ENCODE measurements at places on chromosomes 5 and 9.

- H3K4me3 ChIP-seq: no peak overlapping the region
- no peaks in the 10 kb centered on the region for H3K27me3 ChIP-seq
- no peak overlapping the region for H3K27ac ChIP-seq
- H3K36me3 ChIP-seq: no peaks in the 10 kb centered on the region
These were observed 273.3 kb upstream of the CCNH start for GRCh38 chr5:87686018-87686417.

DNA sequence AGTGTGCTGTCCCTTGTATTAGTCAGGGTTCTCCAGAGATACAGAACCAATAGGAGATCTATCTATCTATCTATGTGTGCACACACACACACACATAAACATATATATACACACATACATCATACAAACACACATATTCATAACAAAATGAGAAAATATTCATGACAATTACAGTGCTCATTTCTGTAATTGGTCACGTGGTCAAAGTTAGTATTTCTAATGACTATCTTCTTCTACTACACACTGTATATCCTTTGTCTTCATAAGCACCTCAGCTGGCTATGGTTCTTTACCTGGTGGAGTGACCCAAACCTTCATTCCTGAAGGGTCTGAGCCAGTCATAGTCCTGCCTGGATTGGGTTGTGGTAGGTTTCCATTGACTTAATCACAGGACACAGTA, 17.7 kb upstream of the BTF3 start:
- no peak for DNase-seq
- no peak overlapping the region for H3K27ac ChIP-seq
- H3K27me3 ChIP-seq: peaks cover 21% of the 10 kb centered on the region
- no peaks in the 10 kb centered on the region for H3K36me3 ChIP-seq

DNA sequence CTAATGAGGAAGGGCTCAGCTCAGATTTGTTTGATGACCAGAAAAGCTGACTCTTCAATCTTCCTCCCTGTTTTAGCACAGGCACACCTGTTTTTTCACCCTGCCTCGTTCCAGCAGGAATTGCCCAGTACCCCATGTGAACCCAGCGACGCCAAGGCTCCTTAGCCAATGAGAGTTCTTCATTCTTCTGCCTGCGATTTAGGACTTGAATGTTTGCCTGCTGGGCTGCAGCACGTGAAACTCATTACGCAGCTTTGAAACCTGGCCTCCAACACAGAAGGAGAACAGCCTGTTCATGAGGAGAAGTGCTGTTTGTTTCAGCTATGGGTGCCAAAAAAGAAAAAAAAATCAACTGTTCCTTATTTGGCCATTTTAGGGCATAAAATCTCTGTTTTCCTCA, 315.5 kb downstream of the TRPM3 start:
- DNase-seq: no peak
- no peak overlapping the region for H3K4me3 ChIP-seq
- H3K4me1 ChIP-seq: no peaks in the 10 kb centered on the region

GRCh38 chr9:12697719-12698118, 4.5 kb downstream of the TYRP1 start:
- H3K4me1 ChIP-seq: no peaks in the 10 kb centered on the region
- no peak for DNase-seq
- no peak overlapping the region for H3K4me3 ChIP-seq
- no peak overlapping the region for H3K27ac ChIP-seq

DNA sequence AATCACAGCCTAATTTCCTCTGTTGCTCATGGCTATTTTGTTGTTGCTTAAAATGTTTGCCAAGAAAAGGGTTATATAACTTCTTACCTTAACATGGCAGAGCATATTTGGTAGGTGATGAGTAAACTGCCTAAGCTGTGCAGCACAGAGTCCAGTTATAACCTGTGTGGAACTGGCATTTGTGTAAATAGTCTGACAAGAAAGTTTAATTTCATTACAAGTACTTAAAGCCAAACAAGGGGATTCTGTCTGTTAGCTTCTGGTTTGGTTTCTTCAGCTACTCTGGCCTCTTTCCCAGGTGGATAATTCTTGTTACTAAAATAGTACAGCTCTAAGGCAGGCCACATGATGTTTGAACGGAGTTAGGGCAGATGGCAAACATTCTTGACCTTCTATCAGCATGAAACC, 72.2 kb downstream of the PTCD2 start:
- DNase-seq: no peak
- H3K4me3 ChIP-seq: no peak overlapping the region
- H3K4me1 ChIP-seq: no peaks in the 10 kb centered on the region
- H3K36me3 ChIP-seq: no peaks in the 10 kb centered on the region

GRCh38 chr9:89677702-89678395, 73.0 kb downstream of the GADD45G start:
- H3K4me3 ChIP-seq: no peak overlapping the region
- H3K27me3 ChIP-seq: peaks cover 2% of the 10 kb centered on the region
- no peak overlapping the region for H3K27ac ChIP-seq

GRCh38 chr5:16888694-16889124, 47.4 kb downstream of the MYO10 start:
- DNase-seq: no peak
- H3K27me3 ChIP-seq: no peaks in the 10 kb centered on the region
- H3K4me1 ChIP-seq: no peaks in the 10 kb centered on the region
- no peaks in the 10 kb centered on the region for H3K36me3 ChIP-seq
- no peak overlapping the region for H3K27ac ChIP-seq

GRCh38 chr9:137042751-137043727, 2.9 kb downstream of the NPDC1 start:
- no peak overlapping the region for H3K27ac ChIP-seq
- H3K36me3 ChIP-seq: peaks cover 2% of the 10 kb centered on the region
- H3K4me3 ChIP-seq: no peak overlapping the region

- H3K36me3 ChIP-seq: no peaks in the 10 kb centered on the region
- no peak for DNase-seq
- no peaks in the 10 kb centered on the region for H3K27me3 ChIP-seq
- no peak overlapping the region for H3K27ac ChIP-seq
These were observed 15.3 kb downstream of the MYMK start for GRCh38 chr9:133509179-133510083.

DNA sequence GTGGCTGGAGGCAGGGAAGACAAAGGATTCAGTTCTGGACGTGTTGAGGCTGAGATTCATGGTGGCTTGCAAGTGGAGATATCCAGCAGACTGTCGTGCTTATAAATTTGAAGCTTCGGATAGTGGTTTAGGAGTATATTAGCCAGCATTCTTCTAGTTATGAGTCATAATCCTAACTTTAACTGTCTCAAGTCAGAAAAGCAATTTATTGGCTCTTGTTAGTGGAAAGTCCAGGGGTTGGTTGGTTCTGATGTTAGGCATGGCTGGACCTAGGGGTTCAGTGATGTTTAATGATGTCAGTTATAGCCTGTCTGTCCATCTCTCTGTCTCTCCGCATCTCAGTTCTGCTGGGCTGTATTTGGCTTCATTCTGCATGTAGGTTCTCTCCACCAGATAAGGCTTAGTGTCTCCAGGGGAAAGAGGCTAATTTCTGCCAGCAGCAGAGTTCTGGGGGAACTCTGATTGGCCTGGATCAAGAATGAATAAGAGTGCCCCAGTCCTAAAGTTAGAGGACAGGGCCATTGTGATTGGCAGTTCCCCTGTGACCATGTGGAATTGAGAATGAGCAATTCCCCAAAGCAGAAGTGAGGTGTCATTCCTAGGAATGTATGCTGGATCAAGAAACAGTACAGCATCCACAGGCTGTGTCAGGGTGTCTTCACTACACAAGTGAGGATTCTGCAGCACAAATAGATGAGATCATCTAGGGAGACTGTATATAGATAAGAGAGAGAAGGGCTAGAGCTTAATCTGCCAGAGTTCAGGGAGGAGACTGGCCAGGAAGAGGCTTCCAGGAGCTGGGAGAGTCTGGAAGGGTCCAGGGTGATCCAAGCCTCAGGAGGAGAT, 72.9 kb upstream of the SHB start:
- H3K27me3 ChIP-seq: peaks cover 27% of the 10 kb centered on the region
- DNase-seq: no peak
- no peak overlapping the region for H3K27ac ChIP-seq
- no peaks in the 10 kb centered on the region for H3K4me1 ChIP-seq

GRCh38 chr5:137128012-137128411, 371.1 kb downstream of the SPOCK1 start:
- H3K27me3 ChIP-seq: no peaks in the 10 kb centered on the region
- no peaks in the 10 kb centered on the region for H3K36me3 ChIP-seq
- H3K4me3 ChIP-seq: no peak overlapping the region
- no peak for DNase-seq

DNA sequence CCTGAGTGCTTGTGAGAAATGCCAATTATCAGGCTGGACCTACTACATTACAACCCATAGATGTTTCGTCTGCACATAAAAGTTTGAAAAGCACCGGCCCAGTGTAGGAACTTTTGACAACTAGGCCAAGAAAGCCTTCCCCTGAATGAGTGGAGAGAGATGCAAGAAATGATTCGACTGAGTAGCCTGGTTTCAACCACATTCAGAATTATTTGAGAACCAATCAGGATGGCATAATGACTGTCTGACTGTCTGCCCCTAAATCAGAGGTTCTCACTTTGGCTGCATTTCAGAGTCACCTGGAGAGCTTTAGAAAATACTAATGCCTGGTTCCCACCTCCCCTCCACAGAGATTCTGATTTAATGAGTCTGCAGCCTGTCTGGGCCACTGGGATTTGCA, 61.1 kb downstream of the FRMD3 start:
- H3K4me1 ChIP-seq: peaks cover 14% of the 10 kb centered on the region
- H3K36me3 ChIP-seq: peaks cover 3% of the 10 kb centered on the region
- DNase-seq: no peak
- H3K27ac ChIP-seq: no peak overlapping the region

GRCh38 chr5:124782262-124782661, 35.8 kb upstream of the ZNF608 start:
- no peaks in the 10 kb centered on the region for H3K36me3 ChIP-seq
- no peak overlapping the region for H3K4me3 ChIP-seq
- H3K4me1 ChIP-seq: no peaks in the 10 kb centered on the region
- H3K27me3 ChIP-seq: no peaks in the 10 kb centered on the region
- no peak for DNase-seq
- H3K27ac ChIP-seq: no peak overlapping the region

GRCh38 chr9:113783475-113783874, 92.6 kb upstream of the ZNF618 start:
- no peaks in the 10 kb centered on the region for H3K4me1 ChIP-seq
- H3K27ac ChIP-seq: no peak overlapping the region
- no peaks in the 10 kb centered on the region for H3K36me3 ChIP-seq
- H3K27me3 ChIP-seq: peaks cover 4% of the 10 kb centered on the region
- no peak for DNase-seq
- H3K4me3 ChIP-seq: no peak overlapping the region

GRCh38 chr9:86925686-86926085, 21.6 kb downstream of the GAS1 start:
- H3K27ac ChIP-seq: no peak overlapping the region
- H3K4me3 ChIP-seq: no peak overlapping the region

DNA sequence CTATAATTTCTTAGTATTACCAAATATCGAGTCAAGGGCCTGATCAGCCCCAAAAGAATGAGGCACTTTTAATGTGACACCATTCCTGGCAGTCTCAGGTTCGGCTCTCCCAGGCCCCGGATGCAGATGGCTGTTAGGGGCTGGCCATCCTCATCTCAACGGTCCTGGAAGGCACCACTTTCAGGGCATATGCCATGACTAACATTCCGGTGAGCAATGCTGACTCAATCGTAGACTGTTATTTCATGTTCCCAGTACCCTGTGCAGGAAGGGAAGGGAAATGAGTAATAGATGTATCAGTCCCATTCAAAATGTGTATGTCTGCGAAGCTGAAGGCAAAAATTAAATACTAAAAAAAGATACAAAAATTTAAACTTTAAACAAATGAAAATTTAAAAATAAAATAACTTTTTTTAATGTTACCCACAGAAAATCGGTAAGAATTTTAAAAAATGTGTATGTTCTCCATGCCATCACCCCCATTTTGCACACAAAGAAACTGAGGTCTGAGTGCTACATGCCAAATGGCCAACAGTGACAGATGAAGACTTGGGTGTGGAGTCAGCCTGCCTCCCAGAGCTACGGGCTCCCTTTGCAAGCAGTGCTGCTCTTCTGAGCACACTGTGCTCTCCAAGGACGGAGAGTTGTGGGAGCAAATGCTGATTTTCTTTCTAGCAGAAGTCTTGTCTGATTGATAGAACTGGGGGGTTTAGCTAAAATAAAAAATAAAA, 79.0 kb downstream of the GLDC start:
- H3K36me3 ChIP-seq: no peaks in the 10 kb centered on the region
- H3K4me3 ChIP-seq: peak overlapping the region; percentile 57
- peaks cover 26% of the 10 kb centered on the region for H3K4me1 ChIP-seq
- DNase-seq: peak; percentile 44

GRCh38 chr9:96491079-96491879, 41.3 kb downstream of the HABP4 start:
- H3K4me1 ChIP-seq: peaks cover 9% of the 10 kb centered on the region
- peaks cover 10% of the 10 kb centered on the region for H3K36me3 ChIP-seq
- H3K27ac ChIP-seq: peak overlapping the region; percentile 78
- H3K4me3 ChIP-seq: no peak overlapping the region
- no peaks in the 10 kb centered on the region for H3K27me3 ChIP-seq

- H3K4me3 ChIP-seq: no peak overlapping the region
- H3K4me1 ChIP-seq: no peaks in the 10 kb centered on the region
- no peaks in the 10 kb centered on the region for H3K27me3 ChIP-seq
- H3K27ac ChIP-seq: no peak overlapping the region
- no peak for DNase-seq
These were observed 252.2 kb downstream of the ELAVL2 start for GRCh38 chr9:23573800-23574199.

DNA sequence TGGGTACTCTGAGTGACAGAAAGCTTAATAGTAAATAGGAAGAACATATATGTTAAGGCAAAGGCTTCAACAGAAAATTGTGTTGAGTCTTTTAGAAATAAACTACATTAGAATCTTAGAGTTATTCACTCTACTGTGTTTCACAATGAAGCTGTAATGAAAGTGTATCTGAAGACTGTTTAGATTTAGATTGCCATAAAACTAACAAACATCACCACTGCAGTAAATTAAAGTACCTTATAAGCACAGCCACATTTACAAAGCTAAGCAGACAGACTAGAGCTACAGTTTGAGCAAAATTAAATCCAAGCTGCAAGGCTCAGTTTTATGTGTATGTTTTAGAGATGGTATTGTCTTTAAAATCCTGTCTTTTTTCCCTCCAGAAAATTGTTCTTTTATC, 172.4 kb downstream of the PBX3 start:
- DNase-seq: no peak
- H3K4me3 ChIP-seq: no peak overlapping the region
- no peaks in the 10 kb centered on the region for H3K4me1 ChIP-seq
- no peaks in the 10 kb centered on the region for H3K27me3 ChIP-seq
- no peaks in the 10 kb centered on the region for H3K36me3 ChIP-seq

- no peak overlapping the region for H3K27ac ChIP-seq
- H3K4me1 ChIP-seq: peaks cover 5% of the 10 kb centered on the region
- H3K36me3 ChIP-seq: no peaks in the 10 kb centered on the region
These were observed 11.1 kb downstream of the BARX1 start for GRCh38 chr9:93944011-93944410.

- no peaks in the 10 kb centered on the region for H3K4me1 ChIP-seq
- H3K27ac ChIP-seq: no peak overlapping the region
- no peak overlapping the region for H3K4me3 ChIP-seq
- no peak for DNase-seq
- H3K27me3 ChIP-seq: peaks cover 13% of the 10 kb centered on the region
These were observed 25.9 kb downstream of the MAT2B start for GRCh38 chr5:163531272-163531671.

Measured in activated T-helper 1 cell treated with anti-CD3 and anti-CD28 coated beads, Interleukin-12 subunit alpha, Interleukin-12 subunit beta, Interleukin-2, Interleukin-4 antibody, amounts not matched to agents 30 ng/mL and 10 ng/mL and 1 ng/mL, durations not matched to agents 14 hours and 24 hours and 36 hours (primary cell).